ENCODE measurements at places on chromosomes 7 and 10.

- DNase-seq: peak; percentile 21
These were observed 72.2 kb downstream of the DAGLB start for GRCh38 chr7:6375348-6376101.

GRCh38 chr7:70071766-70072165 lies 473.5 kb downstream of the AUTS2 start:
- DNase-seq: no peak

GRCh38 chr7:47627580-47628283 lies 45.8 kb upstream of the TNS3 start:
- no peak for DNase-seq

GRCh38 chr10:53315709-53316108 lies 543.1 kb upstream of the MBL2 start:
- DNase-seq: no peak

DNA sequence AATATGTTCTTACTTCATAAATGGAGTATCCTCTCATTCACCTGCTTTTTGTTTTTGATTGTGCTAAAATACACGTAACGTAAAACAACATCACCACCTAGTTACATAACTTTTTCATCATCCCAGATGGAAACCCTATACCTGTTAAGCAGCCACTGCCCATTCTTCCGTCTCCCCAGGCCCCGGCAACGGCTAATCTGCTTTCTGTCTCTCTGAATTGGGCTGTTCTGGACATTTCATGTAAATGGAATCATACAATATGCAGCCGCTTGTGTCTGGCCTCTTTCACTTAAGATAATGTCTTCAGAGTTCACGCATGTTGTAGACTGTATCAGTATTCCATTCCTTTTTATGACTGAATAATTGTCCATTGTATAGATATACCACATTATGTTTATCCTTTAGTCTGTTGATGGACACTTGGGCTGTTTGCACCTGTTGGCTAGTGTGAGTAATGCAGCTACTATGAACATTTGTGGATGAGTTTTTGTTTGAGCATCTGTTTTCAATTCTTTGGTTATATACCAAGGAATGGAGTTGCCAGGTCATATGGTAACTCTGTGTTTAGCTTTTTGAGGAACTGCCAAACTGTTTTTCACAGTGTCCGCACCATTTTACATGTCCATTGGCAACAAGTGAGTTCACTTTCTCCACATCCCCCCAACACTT lies 14.1 kb upstream of the SUN1 start:
- no peak for DNase-seq

- no peak for DNase-seq
These were observed 45.3 kb upstream of the ZNF800 start for GRCh38 chr7:127437837-127438236.

DNA sequence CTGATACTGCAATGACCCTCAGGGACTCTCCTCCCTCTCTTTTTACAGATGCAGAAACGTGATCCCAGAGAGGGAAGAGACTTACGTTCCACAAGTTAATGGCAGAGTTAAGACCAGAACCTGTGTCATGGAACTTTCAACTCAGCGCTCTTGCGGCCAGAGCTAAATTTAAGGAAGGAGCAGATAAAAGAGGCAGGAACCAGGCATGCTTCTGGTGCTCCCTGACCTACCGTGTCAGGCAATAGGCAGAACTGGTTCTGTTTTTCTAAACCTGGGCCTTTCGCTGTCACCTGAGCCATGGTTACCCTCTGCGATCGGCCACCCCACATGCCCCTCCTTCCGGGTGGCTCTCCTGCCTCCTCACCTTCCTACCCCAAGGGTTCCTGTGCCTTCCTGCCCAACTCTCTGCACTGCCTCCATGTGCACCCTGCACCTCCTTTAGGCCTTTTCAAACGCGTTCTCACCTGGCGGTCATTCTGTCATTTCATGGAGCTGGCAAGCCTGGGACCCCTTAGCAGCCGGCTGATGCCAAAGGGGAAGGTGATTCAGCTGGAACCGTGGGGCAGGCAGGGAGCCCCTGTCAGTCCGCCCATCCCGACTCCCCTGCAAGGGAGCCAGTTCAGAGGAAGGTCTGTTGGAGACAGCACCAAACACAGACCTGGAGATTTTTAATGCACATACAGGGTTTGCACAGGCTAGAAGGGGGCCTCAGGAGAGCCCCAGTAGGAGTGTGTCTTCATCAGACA lies 7.7 kb upstream of the GBX1 start:
- DNase-seq: no peak

DNA sequence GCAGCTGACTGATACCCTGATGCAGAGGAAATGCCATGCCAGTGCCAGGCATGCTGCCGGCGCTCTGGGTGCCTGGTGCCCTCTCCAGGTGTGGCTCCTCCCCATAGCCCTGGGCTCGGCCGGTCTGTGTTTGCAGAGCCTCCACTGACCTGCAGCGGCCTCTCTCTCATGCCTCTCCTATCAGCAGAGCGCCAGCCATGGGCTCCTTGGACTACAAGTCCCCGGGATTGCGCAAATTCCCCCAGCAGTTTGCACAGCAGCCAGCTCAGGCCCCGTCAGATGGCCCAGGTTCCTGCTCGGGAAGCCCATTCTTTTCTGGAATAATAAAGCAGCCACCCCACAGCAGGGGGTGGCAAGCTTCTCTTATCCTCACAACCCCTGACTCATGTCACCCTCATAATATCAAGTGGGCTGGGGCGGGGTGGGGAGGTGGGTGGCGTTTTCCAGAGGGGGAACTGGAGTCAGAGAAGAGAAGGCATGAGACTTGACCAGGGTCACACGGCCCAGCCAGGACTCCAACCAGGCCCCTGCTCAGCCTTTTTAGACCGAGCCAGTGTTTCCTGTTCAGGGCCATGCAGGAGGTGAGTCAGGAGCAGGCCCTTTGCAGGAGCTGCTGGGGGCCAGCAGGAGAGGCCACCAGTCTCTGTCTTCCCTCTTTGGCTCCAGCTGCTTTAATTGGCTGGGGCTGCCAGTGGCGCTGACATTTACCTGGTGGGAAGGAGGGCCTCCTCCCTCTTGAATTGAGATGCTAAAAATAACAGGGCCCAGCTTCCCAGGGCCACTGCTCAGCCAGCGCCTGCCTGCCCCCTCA lies 58.6 kb downstream of the ZMIZ1 start:
- DNase-seq: no peak

- no peak for DNase-seq
These were observed 75.1 kb downstream of the DGKI start for GRCh38 chr7:137771679-137772078.

- DNase-seq: no peak
These were observed 245.3 kb upstream of the SLC26A5 start for GRCh38 chr7:103691291-103691690.

- DNase-seq: no peak
These were observed 3.7 kb downstream of the TMEM225B start for GRCh38 chr7:99601656-99602310.

GRCh38 chr7:8433477-8434289 lies at the start of gene NXPH1:
NXPH1 (plus strand) TSS chr7:8433609.
- DNase-seq: no peak

DNA sequence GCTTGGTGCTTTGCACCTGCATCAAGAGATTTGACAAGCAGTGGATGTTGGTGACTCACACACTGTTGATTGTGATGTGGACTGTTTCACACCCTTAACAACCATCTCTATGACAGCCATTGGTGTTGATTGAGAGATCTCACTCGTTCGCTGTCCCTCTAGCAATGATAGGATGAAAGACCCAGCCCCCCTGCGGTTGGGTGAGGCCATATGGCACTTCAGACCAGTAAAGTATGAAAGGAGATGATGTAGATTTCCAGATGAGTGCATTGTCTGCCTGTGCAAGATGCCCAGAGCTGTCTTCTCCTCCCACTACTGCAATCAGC lies 138.7 kb upstream of the PRR15 start:
- DNase-seq: no peak

GRCh38 chr7:134449680-134450079 lies 9.2 kb downstream of the AKR1B1 start:
- no peak for DNase-seq

DNA sequence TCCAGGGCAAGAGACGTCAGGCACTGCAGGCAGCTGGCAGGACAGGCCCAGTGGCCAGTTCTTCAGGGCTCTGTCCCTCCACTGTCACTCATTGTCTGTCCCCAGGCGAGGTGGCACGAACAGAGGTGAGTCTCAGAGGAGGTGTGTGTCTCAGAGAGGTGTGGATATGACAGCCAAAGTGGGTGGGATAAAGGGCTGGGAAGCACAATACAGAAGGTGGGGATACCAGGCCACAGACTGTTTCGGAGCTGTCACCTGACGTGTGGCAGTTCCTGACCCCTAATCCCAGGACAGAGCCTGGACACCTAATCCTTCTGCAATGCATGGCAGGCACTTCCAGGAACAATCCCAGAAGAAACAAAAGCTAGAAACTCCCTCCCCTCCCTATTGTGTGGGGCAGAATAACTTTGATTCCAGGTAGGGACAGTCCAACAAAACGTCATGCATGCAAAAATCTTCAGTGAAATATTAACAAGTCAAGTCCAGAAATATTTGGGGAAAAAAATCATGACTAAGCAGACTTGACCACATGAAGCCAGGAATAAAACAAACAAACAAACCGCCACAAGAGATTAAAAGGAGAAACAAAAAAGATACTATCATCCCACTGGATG lies 11.6 kb downstream of the KLRG2 start:
- no peak for DNase-seq

GRCh38 chr10:58399410-58399809 lies 14.2 kb downstream of the TFAM start:
- DNase-seq: no peak

DNA sequence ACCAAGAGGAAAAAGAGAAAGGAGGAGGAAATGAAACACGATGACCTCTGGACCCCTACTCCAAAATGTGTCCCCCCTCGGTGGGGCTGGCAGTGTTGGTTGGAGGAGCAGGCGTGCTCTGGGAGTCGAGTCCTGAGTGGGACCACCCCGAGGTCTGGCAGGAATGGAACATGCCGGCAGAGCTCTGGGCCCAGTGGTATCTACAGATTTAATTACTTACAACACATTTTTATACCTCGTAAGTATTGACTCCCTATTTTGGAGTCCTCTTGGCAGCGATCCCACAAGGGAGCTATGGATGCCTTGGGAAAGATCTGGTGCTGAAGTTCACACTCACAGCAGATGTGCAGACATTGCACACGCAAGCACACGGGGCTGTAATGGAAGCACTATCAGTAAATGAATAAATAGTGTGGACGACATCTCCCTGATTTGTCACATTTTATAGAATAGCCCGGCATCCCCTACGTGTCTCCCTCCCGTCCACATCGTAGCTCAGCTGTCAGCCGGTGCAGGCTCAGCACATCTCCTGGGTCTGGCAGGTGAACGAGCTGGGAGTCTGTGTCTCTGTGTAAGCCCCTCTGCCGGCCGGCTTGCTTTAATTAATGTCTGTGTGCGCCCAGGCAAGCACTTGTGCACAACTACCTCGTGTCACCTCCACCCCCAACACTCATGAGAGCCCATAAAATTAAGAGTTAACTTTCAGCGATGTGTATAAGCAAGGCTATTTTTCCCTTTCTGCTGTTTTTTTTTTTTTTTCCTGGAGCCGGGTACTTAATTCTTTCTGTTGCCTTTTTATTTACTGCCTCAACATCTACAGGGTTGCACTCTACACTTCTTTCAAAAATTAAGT lies 603.2 kb downstream of the LRMDA start:
- no peak for DNase-seq

- peak; percentile 82 for DNase-seq
These were observed 13.1 kb upstream of the ARPC1A start for GRCh38 chr7:99312316-99313203.

DNA sequence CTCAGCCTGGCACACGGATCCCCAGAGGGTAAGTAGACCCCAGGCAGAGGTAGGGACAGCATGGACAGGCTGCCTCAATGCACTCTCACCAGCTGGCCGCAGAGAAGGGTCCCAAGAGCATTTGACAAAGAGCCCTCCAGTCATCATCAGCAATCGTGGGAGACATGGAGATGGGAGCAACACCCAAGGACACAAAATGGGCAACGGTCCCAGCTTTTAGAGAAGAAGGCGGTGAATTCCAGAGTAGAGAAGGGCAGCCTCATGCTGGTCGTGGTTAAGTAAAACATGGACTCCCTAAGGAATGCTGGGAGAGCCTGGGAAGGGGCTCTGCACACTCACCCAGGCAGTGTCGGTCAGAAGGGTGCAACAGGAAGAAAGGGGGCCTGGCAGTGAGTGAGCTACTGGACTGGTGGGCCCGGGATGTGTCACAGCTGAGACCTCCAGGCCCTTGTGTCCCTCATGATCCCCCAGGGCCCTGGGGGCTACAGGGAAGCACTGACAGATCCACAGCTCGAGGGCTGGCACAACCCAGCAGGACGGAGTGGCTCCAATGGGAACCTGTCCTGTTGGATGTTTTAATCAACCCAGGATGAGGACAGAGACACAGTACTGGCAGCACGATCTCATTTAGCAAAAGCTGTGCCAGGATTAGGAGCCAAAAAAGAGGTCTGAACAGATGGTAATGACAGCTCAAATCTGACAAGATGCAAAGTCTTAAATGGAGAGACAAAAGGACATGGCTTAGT lies 147.1 kb downstream of the NEURL1 start:
- DNase-seq: no peak

- no peak for DNase-seq
These were observed 50.3 kb downstream of the SLIT1 start for GRCh38 chr10:97135464-97135863.

DNA sequence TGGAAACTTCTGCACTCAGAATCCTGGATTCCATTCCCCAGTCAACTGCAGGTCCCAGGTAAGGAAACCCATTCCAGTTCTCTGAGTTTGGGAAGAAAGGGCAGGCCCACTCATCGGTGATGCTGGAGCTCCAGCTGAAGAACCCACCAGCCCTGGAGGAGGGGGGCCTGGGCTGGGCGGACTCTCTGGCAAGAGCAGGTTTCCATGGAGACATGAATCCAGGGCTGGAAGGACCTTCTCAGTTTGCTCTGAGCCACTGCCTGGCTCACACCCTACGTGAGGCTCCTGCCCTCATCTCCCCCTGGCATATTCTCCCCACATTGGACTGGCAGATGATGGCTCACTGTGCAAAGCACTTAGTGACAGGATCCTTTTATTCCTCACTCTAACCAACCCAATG lies 73.3 kb upstream of the CPXM2 start:
- DNase-seq: no peak

DNA sequence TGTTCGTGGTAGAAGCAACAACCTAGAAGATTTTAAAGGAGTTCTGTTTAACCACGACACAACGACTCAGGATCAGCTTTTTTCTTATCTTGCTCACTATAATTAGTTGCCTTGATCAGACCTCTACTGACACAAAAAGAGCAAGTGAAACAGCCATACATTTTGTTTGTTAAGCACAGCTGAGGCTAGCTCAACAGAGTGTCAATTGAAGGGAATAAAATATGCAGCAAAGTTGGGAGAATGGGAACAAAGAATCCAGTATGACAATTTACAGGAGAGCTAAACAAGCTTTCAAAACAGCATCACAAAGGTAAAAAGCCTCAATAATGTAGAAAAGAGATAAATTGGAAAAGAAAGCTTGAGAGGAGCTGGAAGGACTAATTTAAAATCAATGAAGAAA lies 40.5 kb upstream of the HERPUD2 start:
- DNase-seq: no peak

Measured in activated CD4-positive, alpha-beta T cell treated with anti-CD3 and anti-CD28 coated beads, Interleukin-2, amount 50 U/mL, for 48 hours (primary cell).